Kidney glomerular epithelial cell (primary cell): ENCODE measurements at places on chromosomes 6 and 20.
A peak's percentile ranks its signal among the peaks of the same experiment; 100 is the strongest.

GRCh38 chr20:35049776-35050352 is 42.7 kb downstream of the TRPC4AP start:
- DNase-seq: no peak

- no peak for DNase-seq
Observed at GRCh38 chr6:161094955-161095354, 103.4 kb downstream of the MAP3K4 start.

- no peak for DNase-seq
Observed at GRCh38 chr6:140201787-140202458, 827.5 kb upstream of the CITED2 start.

GRCh38 chr20:25082498-25082873 is 545 bp upstream of the VSX1 start:
- DNase-seq: no peak

GRCh38 chr20:15655295-15655874 is 917.9 kb downstream of the KIF16B start:
- DNase-seq: no peak

- no peak for DNase-seq
Observed at GRCh38 chr6:116631379-116631990, 15.2 kb downstream of the RSPH4A start.

DNA sequence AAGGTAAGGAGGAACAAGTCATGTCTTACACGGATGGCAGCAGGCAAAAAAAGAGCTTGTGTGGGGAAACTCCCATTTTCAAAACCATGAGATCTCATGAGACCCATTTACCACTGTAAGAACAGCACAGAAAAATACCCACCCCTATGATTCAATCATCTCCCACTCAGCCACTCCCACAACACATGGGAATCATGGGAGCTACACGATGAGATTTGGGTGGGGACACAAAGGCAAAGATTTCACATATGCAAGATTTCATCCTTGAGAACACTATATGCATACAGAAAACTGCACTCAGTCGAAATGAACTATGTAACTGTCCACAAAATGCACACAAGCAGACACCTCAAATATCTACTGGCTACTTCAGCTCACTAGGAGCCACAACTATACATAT is 480.6 kb upstream of the BTBD3 start:
- no peak for DNase-seq

DNA sequence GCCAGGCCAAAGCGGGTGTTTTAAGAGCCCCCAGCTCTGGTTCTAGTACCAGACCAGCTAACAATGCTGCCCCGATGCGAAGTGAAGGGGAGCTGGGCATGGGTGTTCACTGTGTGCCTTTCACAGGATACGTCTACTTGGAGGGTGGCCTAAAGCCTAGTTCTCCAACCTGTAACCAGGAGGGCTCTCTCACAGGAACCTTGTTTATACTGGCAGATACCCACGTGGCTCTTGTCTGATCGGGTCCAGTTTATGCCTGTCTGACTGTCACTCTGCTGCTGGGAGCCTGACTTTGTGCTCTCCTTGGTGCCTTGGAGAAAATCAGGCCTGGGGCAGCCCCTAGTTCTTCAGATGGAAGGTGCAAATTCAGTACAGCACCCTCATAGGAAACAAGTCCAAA is 60.2 kb upstream of the RNF144B start:
- DNase-seq: no peak

DNA sequence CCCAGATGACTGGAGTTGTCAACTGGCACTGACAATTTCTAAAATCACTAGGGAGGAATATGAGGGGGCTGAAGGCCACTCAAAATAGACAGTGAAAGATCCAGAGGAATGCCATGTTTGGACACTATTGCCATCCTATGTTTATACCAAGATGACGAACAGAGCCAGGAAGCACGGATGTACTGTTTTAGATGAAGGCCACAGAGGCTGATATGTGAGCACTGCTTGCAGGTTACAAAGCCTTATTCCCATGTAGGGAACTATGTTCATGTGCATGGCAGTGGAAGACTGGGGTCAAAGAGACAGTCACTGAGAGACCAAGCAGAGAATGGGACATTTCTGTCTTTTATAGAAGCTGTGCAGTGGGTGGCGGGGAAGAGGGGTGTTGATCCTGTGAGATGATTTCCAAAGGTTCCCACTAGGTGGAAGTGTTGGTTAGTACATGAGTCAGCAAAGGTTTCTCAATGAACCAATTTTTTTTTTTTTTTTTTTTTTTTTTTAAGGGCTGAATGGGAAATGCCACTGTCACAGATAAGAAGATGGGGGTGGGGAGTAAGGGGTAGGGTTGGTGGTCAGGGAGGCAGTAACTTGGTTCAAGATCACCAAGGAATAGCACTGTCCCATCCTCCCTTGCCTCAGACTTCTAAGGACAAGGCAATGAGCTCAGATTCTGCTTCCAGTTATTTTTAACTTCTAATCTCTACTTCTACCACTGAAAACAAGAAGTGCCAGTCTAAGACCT is 46.7 kb upstream of the MOCS1 start:
- DNase-seq: peak; percentile 49

GRCh38 chr6:133313068-133313467 is 71.9 kb downstream of the EYA4 start:
- DNase-seq: no peak

- no peak for DNase-seq
Observed at GRCh38 chr6:78523622-78524021, 343.7 kb upstream of the IRAK1BP1 start.

DNA sequence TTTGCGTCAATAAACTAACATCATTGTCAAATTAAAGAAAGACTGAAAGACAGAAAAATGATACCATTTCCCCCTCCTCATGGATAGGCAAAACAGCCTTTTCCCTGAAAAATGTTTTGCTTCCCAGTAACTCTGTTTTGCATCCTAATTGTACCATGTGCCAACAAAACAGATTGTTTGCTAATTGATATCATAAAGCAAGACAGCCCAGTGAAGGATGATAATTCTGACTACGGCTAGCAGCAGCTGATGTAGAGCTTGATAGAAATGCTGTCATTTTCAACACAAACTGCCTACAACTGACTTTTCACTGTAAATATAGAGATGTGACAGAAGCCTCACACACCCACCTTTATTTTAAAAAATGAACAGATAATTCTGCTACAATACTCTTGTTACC is 1061.6 kb downstream of the HACE1 start:
- no peak for DNase-seq

- no peak for DNase-seq
Observed at GRCh38 chr6:126148853-126149252, 162.5 kb downstream of the TRMT11 start.

GRCh38 chr20:36467076-36467999 is 74.0 kb upstream of the MYL9 start:
- DNase-seq: no peak

DNA sequence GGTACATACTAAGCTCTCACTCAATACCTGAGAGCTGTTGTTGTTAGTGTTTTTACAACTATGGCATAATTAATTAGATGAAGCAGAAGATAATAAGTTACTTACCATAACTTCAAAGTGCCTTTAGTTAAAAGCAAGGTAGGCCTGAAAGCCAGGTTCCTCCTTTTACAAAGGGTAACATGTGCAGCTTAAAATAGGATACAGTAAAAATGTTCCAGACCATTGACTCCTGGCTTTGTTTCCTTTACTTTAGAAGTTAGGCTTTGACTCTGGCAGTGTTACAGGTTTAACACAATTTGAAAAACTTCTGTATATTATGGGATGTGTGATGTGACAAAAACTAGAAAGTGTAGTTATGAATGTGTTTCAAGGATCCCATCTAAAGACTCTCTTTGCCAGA is 522.5 kb downstream of the EPM2A start:
- no peak for DNase-seq

GRCh38 chr6:158149641-158150040 is 18.4 kb downstream of the SERAC1 start:
- DNase-seq: no peak

GRCh38 chr6:81138236-81138635 is 614.2 kb downstream of the TENT5A start:
- DNase-seq: no peak

- DNase-seq: no peak
Observed at GRCh38 chr20:36587388-36588070, 14.1 kb downstream of the TGIF2 start.

GRCh38 chr6:77036400-77036799 is 426.9 kb downstream of the HTR1B start:
- no peak for DNase-seq

DNA sequence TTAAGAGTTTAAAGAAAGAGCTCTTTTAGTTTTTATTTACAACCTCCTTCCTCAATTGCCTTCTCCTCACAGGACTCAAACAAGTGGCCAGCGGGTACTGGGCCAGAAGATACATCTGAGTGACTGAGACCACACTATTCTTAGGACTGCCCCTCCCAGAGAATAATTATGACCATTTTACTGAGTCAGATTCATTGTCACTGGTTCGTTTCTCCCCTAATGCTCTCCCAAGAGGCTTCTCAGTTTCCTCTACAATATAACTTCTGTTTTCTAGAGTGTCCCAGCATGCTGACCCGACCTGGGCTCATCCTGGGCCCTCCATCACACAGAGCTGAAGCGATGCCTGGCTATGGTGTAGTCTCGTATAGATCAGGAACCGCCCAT is 279.9 kb downstream of the CD83 start:
- no peak for DNase-seq

DNA sequence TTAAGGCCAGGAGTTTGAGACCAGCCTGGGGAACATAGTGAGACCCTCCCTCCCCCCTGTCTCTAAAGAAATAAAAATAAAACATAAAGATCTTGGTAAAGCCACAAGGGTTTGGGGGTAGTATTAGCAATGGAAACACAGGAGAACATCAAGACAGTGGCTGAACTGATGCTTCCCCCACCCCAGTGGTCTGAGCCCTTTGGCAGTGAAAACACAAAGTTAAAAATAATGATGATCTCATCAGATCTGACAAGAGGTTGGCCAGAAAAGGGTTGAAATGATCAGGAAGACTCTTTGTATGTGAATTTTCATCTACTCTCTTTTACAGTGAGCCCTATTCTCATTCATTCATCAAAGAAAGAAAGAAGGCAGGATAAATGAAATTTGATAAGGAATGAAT is 93.7 kb downstream of the KCNB1 start:
- no peak for DNase-seq

DNA sequence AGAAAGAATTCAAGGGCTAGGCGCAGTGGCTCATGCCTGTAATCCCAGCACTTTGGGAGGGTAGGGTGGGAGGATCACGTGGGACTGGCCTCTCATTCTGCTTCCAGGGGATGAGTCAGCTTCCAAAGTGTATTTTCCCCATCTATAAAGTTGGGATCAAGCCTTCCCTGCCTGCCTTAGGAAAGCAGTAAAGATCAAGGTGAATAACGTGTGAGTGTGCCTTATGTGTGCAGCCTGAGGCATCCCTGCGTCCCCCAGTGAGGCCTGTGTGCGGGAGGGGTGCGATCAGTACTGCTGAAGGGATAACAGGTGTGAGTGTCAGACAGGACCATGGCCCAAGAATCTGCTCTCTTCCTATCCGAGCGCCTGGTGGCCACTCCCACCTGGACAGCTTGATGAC is 26.8 kb downstream of the TMEM181 start:
- DNase-seq: no peak

GRCh38 chr6:111183702-111184517 is 96.6 kb downstream of the SLC16A10 start:
- DNase-seq: no peak

DNA sequence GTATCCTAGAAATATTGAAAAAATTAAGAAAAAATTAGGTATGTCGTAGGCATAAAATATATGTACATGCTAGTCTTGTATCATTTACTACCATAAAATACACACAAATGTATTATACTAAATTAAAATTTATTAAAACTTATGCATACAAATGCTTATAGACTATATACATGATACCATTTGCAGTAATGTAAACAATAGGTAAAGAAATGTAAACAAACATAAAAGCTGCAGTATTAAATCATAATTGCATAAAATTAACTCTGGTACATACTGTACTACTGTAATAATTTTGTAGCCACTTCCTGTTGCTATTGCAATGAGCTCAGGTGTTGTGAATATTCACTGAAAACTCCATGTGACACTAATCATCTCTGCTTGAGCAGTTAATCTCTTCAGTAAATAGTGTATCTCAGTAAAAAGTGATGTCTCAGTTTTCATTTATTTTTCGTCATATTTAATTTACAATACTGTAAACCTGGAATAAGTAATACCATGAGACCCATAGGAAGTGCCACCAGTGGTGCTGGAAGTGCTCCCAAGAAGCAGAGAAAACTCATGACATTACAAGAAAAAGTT is 29.3 kb downstream of the RALGAPB start:
- no peak for DNase-seq

- peak; percentile 52 for DNase-seq
Observed at GRCh38 chr20:50415516-50416268, 94.5 kb upstream of the PTPN1 start.

GRCh38 chr6:26272171-26272637 is 92.8 kb upstream of the BTN3A2 start:
- DNase-seq: no peak

GRCh38 chr6:138722425-138723371 is 50.9 kb upstream of the CCDC28A start:
- no peak for DNase-seq

GRCh38 chr20:5512694-5513093 is 195.9 kb upstream of the PROKR2 start:
- no peak for DNase-seq

- no peak for DNase-seq
Observed at GRCh38 chr6:144379356-144379755, 94.2 kb downstream of the UTRN start.

- no peak for DNase-seq
Observed at GRCh38 chr6:516213-516612, 124.7 kb downstream of the IRF4 start.

- no peak for DNase-seq
Observed at GRCh38 chr6:52157301-52157941, 28.8 kb upstream of the IL17A start.

DNA sequence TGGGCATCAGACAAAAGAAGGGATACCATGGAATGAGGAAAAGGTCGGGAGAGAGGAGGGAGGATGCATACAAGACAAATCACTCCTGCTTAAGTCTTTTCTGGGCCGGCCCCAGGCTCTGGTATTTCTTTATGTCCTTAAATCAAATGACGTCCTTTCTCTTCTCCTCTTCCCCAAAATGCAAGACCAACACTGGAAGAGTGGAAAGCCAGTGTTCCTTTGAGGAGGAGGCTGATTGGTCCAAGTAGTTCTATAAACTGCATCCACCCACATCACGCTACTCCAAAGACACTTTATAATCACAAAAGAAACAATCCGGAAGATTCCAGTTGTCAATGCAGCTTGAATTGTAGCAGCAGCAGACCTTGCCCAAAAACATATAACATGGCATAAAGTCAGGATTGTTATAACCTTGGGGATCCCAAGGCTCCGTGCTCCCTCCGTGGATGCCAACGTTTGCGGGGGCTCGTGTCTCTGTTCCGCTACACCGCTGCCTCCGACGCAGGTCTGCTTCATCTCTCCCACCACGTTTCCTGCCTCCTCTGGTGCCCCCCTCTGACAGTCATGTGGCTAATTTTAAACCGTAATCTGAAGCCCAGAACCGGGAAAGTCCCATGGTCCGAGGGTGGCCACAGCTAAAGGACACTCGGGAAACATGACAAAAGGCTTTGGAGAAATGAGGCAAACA is 47.1 kb downstream of the MCUR1 start:
- peak; percentile 35 for DNase-seq

GRCh38 chr20:33793011-33793931 is 17.9 kb upstream of the CHMP4B start:
- DNase-seq: no peak
